ENCODE measurements at places on chromosomes 2 and 18.

DNA sequence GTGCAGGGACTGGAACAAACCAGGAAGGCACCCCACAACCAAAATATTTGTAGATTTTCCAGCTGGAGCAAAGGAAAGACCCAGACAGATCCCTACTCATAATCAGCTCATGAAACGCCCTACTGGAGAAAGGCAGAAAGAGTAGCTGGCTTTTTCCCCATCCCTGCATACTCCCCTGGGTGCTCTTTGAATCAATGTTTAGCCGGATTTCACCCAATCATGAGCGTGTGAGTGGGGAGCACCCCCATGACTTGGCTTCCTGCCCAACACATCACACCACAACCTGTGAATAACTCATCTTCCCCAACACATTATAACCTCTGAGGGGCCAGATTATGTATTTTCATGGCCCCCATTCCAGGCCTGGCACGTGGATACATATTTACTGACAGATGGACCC is 35.1 kb upstream of the SLC14A1 start:
- DNase-seq: no peak

DNA sequence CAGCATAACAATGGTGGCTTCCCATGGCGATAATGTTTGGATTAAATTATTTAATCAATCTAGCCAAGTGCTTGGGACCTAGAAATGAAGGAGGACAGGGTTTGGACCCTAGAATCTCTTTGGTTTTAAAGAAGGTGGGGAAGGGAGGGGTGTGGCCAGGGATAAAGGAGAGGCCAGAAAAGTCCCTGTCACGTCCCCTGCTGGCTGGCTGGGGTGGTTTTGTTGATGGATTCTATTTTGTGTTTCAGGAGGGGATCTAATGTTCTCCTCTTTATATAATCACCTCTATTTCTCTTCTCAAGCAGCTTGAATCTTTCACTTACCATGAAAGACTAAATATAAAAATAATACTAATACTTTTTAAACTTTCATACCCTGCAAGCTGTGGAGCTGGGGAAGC is 52.6 kb upstream of the GALR1 start:
- DNase-seq: no peak

GRCh38 chr18:2901423-2901985 is 54.7 kb downstream of the EMILIN2 start:
- DNase-seq: no peak

- peak; percentile 6 for DNase-seq
These were observed 25.1 kb upstream of the ARHGAP25 start for GRCh38 chr2:68709421-68709911.

DNA sequence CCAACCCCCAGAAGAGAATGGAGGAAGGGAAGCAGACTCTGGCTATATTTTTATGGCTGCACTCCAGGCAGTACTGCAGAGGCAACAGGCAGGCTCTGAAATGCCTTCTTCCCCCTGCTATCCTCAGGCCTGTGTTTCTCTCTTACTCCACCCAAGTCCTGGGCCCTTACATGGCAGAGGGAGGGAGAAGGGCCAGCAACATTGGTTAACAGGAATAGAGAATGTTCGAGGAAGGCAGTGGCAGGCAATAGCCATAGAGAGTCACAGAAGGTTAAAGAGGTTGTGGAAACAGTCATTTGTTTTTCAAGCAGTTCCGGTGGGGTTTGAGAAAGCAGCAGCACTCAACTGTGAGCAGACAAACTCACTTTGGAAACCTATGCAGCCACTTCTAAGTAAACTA is 15.1 kb upstream of the DARS1 start:
- no peak for DNase-seq

DNA sequence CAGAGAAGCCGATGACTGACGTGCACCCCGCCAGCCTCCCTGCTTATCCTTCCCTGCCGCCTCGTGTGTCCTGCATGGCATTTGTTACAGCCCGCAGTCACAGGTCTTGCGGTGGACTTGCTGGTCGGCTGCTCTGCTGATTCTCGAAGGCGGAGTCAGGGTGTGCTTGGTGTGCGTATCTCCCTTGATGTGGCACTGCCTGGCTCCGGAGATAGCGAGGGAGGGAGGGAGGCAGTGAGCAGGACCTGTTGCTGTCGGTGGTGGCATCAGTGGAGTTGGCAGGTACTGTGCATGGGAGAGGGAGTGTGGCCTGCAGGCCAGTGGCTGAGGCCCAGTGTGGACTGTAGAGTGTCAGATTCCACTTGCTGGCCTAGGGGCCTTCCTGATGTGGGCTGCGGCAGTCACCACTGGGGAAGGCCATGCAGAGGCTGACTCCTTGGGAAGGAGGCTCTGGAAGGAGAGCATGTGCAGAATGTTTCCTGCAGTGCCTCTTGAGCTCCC is 198.9 kb downstream of the AGAP1 start:
- DNase-seq: no peak

GRCh38 chr2:134663451-134664450 is 55.0 kb downstream of the TMEM163 start:
- no peak for DNase-seq

DNA sequence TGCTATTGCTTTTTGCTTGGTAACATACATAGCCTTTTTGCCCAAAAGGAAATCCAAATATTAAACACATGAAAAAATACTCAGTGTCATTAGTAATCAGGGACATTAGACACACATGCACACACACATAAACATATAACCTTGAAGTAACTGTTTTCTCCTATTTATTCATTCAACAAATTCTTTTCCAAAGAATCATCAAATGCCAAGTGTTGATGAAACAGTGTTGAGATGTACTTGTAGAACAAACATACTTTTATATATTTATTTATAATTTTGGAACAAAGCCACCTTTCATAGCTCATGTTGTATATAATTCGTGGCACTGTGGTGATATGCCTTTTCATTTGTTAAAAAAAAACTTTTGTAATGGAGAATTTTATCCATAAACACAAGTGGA is 81.0 kb downstream of the APLF start:
- no peak for DNase-seq

DNA sequence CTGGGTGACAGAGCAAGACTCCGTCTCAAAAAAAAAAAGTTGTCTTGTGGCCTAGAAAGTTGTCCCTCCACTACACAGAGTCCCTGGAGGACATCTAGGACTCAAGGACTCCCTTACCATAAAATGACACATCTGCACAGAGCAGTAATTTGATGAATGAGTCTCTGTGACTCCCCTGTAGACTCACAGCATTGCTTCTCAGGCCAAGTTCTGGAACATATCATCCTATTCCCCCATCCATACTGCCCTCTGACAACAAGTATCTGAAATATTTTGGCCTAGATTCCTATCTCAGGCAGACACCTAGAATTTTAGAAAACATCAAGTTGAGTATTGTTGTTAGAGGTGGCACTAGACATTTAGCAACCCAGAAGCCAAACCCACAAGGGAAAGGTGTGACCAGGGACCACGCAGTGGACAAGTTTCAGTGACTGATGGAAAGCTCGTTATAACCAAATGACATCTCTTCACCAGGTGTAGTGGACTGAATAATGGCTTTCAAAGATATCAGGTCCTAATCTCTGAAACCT is 97.9 kb upstream of the ATP8B1 start:
- DNase-seq: no peak

DNA sequence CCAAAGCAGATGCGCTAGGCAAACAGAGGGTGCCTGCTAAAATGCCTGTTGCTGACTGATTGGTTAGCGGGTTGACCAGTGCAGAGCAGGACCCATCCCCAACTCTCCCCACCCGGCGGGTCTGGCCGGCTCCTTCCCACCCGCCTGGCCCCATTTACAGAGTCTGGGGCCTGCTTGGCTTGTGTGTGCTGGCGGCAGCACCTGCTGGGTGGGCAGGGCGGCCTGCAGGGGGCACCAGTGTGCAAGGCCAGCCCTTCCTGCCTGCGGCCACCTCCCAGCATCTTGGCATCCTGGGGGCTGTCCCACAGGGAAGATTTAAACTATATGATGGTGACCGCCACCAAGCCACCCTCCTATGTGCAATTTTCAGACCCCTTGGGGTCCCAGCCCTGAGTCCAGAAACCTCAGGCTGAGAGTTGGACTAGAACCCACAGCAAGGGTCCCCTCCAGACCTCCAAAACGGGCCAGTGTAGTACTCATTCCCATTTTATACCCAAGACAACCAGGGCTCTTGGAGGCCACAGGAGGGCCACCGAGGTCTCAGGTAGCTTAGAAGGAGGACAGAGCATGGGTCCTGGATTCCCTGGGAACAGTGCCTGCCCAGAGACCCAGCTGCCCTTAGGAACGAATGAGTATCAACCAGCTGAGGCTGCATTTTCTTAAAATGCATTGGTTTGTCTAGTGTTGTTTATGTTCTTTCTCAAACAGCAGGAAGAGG is 173.6 kb downstream of the SMAD7 start:
- no peak for DNase-seq

GRCh38 chr2:238039985-238040384 is 20.8 kb upstream of the SCLY start:
- DNase-seq: no peak

GRCh38 chr18:10739152-10739551 is 213.3 kb downstream of the NAPG start:
- no peak for DNase-seq

DNA sequence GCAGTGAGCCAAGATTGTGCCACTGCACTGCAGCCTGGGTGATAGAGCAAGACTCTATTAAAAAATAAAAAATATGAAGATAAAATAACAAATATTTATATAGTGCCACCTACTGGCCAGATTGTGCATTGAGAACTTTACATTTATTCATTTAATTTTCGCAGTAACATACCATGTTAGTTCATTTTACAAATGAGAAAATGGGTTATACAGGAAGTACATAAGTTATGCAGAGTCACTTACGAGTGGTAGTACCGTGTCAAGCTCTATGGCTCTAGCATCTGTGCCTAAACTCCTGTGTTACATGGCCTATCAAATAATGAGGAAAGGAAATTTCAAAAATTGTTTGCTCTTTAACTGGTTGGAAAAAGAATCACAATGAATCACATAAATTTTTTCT is 27.9 kb downstream of the RIF1 start:
- no peak for DNase-seq

DNA sequence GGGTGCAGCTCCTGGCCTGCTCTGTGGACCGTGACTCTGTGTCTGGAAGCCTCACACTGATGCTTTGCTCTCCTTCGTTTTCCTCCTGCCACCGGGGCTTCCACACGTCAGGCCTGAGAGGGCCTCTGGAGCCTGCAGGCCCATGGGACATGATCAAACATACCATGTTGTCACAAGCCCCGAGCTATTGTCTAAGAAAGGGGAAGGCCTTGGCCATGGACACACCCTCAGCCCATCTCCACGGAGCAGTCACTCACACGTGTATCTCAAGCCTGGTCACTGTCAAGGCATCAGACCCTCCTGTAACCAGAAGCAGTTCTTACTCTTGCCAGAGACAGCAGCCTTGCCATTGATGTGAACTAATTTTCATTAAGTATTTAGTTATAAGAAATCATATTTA is 814.1 kb upstream of the SALL3 start:
- DNase-seq: no peak

DNA sequence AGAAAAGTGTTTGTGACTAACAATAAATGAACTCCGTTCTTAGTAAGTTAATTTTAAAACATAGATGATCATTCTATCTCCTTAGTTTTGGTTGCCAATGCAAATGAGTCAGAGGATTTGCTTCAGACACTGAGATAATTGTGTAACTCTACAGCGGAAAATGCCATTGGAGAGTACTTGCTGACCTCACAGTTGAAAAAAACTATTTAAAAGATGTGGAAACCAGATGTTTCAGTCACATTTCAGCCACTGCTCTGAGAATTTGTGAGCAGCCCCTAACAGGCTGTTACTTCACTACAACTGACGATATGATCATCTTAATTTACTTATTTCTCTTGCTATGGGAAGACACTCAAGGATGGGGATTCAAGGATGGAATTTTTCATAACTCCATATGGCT is at the start of gene TNFAIP6:
Gene TNFAIP6 (plus strand): TSS at position 234 of the 400 bp plus-strand sequence. CDS start 75 bp downstream, at position 309.
- no peak for DNase-seq

- DNase-seq: no peak
These were observed 17.3 kb upstream of the KCNF1 start for GRCh38 chr2:10894264-10894935.

GRCh38 chr2:85945586-85945985 is 56.8 kb upstream of the ST3GAL5 start:
- DNase-seq: no peak

DNA sequence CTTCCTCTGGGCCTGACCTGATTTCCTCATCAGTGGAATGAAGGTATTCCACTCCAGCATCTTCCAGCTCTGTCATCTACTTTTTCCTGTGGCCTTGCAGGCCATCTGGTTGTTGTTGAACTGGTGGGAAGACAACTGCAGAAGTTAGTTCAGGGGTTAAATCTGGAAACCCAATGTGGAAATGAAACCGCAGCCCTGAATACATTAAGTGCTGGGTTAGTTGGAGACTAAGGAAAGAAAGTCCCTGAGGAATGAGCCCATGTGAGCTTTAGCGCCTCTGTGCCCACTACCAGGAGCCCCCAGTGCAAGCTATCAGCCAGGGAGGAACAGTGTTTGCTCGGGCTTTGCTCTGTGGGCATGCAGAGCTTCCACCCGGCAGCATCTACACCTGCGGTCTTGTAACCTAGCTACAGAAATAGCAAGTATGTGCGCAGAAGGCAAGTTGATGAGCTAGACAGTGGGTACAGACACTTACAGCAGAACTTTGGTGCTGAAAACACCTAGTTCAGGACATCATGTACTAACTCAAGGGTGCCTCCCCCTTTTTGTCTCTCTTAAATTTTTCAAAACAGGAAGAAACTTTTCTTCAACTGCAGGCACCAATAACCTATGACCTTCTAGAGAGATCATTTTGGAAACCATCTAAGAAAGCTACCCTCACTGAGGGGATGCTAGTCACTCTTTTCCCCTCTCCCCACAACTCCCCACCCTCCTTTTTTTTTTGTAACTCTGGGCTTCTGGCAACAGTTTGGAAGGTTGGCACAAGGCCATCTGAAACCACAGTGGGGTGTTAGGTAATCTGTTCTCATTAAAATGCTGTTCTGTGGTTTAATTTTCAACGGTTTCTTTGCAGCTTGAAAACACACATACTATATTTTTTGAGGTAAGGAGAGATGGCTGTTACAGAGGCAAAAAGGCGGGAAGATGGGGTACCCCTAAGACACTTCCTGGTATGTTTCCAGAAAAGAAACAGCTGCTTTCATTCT is 18.3 kb upstream of the CXCR4 start:
- DNase-seq: no peak

DNA sequence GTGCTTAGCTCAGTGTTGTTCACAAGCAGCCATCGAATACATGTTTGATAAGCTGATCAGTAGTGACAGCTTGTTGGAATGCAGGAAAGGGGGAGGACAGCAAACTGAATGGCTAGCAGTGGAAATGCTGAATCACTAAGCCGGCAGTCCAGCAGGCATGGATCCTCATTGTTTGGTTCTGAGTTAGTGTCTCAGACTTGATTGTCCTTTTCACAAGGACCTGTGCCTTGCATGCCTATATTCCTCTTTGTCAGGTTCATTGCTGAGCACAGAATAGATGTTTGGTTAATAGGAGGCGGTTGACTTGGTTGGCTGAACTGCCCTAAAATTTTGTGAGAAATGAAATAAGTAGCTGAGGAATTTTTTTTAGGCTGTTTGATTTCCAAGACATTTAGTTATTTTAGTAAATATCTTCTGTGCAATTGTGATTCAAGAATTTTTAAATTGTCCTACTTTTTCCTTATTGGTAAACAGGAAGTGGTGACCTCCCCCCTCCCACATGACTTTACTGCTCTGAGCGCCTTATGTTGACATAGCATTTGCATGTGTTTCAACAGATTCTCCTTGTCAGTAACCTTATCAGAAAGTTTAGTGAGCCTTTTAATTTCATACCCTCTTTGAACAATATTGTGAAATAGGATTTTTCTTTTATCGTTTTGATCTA is 21.4 kb upstream of the STON1 start:
- DNase-seq: no peak

- peak; percentile 26 for DNase-seq
These were observed 459.4 kb upstream of the UBE2E3 start for GRCh38 chr2:180520921-180521581.

- DNase-seq: no peak
These were observed 59.5 kb upstream of the SP3 start for GRCh38 chr2:174024524-174025270.
